ENCODE measurements at places on chromosomes 12 and 14. TPM values are rescaled to one million over a fixed set of nuclear protein-coding genes. Genes with fewer than 3 reads are reported as not detected.

CD69 gene
- not detected for total RNA-seq

DLGAP5 gene
- total RNA-seq, result 33.9 TPM

GPRC5A gene
- 454 TPM for total RNA-seq

SMIM10L1 gene
- 8.8 TPM for total RNA-seq

SYNE2 gene
- 9.7 TPM for total RNA-seq

SERPINA3 gene
- 5.7 TPM for total RNA-seq

NGB gene
- total RNA-seq, result not detected

ERBB3 gene
- 2.0 TPM for total RNA-seq

PRH2 gene
- total RNA-seq, result not detected

KLRG1 gene
- 2.0 TPM for total RNA-seq

GLI1 gene
- total RNA-seq, result 9.9 TPM
